ENCODE measurements at places on chromosomes 11 and 22. TPM values are rescaled to one million over a fixed set of nuclear protein-coding genes. Genes with fewer than 3 reads are reported as not detected.

MYEOV gene
- total RNA-seq: 13.3 TPM

IGSF9B gene
- total RNA-seq: 10.1 TPM

RBFOX2 gene
- 70.0 TPM for total RNA-seq

GRCh38 chr11:120568572-120569307 lies 57.2 kb downstream of the GRIK4 start:
- DNase-seq: no peak

KCNE3 gene
- total RNA-seq: 5.2 TPM

GRCh38 chr22:33401291-33401690 lies 343.1 kb upstream of the SYN3 start:
- no peak for DNase-seq

DNA sequence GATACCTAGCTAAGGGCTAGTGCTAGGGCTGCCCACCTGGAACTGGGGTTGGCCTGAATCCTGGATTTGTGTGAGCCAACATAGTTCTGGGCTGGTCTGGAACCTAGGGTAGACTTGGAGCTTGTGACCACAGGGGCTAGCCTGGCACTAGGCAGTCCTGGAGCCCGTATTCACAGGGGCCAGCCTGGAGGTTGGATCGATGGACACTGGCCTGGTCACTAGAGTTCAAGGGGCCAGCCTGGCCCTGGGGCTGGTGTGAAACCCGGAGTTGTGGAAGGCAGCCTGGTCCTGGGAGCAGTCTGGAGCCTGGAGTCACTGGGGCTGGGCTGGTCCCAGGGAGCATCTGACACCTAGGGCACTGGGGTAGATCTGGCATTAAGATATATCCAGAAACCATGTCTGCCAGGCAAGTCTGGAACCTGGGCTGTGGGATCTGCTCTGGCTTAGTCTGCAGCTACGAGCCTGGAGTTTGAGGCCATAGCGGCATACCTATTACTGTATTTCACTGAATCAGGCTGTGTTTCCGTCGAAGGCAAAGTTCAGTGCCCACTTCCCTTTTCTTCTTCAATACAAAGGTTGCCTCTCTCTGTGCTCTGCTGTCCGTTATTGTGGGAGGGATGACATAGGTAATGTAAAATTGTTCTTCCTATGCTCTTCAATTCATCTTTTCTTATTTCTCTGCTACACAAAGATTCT lies 9.1 kb upstream of the GLYATL1B start:
- no peak for DNase-seq

DNA sequence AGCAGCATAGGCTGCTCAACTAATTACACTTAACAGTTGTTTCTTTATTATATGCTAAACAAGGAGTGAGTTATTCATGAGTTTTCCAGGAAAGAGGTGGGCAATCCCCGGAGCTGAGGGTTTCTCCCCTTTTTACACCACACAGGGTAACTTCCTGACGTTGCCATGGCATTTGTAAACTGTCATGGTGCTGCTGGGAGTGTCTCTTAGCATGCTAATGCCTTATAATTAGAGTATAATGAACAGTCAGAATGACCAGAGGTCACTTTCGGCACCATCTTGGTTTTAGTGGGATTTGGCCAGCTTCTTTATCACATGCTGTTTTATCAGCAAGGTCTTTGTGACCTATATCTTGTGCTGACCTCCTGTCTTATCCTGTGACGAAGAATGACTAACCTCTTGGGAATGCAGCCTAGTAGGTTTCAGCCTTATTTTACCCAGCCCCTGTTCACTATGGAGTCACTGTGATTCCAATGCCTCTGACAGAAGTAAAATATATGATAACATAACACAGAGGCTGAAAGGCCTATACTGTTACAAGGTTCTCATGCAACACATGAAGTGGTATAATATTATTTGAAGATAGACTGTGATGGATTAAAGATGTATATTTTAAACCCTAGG lies 41.3 kb upstream of the RDX start:
- DNase-seq: no peak

MAPK8IP2 gene
- total RNA-seq: 3.2 TPM

UBQLN3 gene
- total RNA-seq: not detected

HTR3B gene
- not detected for total RNA-seq

SLC25A18 gene
- total RNA-seq: 5.9 TPM

DNA sequence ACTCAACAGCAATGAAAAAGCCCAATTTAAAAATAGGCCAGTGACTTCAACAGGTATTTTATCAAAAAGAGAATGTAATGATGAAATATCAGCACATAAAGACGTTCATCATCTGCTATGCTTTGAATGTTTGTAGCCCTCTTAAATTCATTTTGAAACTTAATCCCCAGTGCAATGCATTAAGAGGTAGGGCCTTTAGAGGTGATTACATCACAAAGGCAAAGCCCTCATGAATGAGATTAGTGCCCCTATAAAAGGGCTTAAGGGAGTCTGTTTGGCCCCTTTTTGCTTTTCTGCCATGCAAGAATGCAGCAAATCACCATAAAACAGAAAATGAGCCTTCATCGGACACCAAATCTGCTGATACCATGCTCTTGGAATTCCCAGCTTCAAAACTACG lies 637.0 kb downstream of the DLG2 start:
- no peak for DNase-seq

GRCh38 chr11:80638296-80638695 lies 1197.5 kb upstream of the TENM4 start:
- DNase-seq: no peak

DNA sequence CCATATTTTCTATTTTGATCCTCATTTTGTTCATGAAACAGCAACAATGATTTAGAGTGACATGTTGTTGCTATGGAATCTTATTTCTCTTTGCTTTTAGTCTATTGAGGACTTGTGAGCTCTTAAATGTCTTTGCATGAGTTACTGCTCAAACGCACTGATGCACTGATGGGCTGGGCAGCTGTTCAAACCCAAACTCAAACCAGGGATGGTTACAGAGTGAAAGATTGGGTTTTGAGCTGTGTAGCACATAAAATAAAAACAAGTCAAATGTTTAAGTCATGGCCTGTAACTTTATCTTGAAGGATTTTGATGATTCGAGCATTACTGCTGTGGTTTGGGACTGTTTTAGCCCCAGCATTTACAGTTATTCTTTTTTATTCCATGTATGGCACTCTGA lies 20.1 kb upstream of the NCAM1 start:
- DNase-seq: no peak

FGF3 gene
- not detected for total RNA-seq
